Activated naive CD4-positive, alpha-beta T cell treated with anti-CD3 and anti-CD28 coated beads for 36 hours (primary cell): ENCODE measurements at places on chromosomes 1 and 21. TPM values are rescaled to one million over a fixed set of nuclear protein-coding genes. Genes with fewer than 3 reads are reported as not detected.

S100PBP gene
- 26.1 TPM for total RNA-seq

RIPPLY3 gene
- 0.10 TPM for total RNA-seq

VHLL gene
- total RNA-seq = not detected

LAMC2 gene
- total RNA-seq = not detected

PCAT6 gene
- 0.37 TPM for total RNA-seq

- H3K4me1 ChIP-seq = no peaks in the 10 kb centered on the region
- H3K4me3 ChIP-seq = no peak overlapping the region
- no peak for DNase-seq
- no peak overlapping the region for H3K27ac ChIP-seq
- no peaks in the 10 kb centered on the region for H3K36me3 ChIP-seq
- no peaks in the 10 kb centered on the region for H3K27me3 ChIP-seq
Observed at GRCh38 chr1:2609319-2610035, 22.9 kb downstream of the PRXL2B start.

DNA sequence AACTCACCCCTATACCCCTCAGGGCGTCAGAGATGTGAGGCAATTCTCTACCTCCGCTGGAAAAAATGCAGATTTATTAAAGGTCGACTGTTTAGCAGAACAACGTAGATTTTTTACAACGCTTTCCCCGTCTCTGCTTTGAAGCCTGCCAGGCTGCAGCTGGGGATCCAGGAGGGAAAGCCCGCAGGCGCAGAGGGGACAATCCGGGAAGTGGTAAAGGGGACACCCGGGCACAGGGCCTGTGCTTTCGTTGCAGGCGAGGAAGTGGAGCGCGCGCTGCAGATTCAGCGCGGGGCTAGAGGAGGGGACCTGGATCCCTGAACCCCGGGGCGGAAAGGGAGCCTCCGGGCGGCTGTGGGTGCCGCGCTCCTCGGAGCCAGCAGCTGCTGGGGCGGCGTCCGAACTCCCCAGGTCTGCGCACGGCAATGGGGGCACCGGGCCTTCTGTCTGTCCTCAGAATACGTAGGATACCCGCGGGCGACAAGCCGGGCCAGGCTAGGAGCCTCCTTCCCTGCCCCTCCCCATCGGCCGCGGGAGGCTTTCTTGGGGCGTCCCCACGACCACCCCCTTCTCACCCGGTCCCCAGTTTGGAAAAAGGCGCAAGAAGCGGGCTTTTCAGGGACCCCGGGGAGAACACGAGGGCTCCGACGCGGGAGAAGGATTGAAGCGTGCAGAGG, 5.5 kb downstream of the SIM2 start:
- H3K36me3 ChIP-seq = no peaks in the 10 kb centered on the region
- no peak overlapping the region for H3K27ac ChIP-seq
- peak; percentile 49 for DNase-seq
- peak overlapping the region; percentile 21 for H3K4me3 ChIP-seq
- H3K4me1 ChIP-seq = peaks cover 58% of the 10 kb centered on the region
- H3K27me3 ChIP-seq = peaks cover 78% of the 10 kb centered on the region
